ENCODE measurements at places on chromosomes 4 and X. TPM values are rescaled to one million over a fixed set of nuclear protein-coding genes. Genes with fewer than 3 reads are reported as not detected.

DNA sequence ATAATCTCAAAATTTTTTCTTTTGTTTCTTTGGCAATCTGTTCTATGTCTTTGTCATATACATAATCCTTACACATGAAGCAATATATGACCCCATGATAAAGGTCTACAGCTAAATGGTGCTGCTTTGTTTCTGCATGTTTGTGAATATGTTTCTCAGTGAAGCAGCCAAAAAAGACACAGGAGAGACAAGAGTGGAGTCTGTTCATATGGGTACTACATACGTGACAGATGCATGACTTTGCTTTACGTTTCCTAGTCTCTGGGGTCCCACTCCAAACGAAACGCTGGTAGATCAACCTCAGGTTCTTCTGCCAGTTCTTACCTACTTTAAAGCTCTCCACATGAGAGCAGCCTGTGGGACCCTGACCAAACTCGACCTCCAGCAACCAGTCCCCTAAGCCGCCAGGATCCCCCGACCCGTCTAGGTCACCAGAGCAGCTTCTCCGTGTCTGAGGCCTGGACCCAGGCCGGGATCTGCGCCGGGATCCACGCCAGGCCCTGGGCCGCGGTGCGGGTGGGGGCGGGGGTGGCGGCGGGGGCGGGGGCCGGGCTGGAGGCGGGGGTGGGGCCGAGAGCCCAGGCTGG is 1.5 kb downstream of the USP51 start:
- DNase-seq, result peak; percentile 77

DNA sequence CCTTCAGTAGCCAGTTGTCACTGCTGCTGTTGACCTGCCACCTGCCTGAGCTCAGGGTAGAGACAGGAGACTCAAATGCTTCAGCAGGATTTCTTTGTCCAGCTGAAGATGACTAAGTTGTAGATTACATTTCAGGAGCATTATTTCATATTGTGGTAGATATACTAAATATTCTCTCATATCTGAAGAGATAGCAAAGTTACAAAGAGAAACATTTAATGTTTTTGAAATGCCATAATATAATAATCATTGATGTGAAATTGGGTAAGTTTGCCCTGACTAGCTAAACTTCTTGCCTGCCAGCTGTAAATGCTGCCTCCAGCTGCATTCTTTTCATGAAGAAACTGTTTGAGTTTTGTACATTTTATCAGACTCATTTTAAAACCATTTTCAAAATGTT is 247.6 kb upstream of the CNKSR2 start:
- no peak for DNase-seq

DNA sequence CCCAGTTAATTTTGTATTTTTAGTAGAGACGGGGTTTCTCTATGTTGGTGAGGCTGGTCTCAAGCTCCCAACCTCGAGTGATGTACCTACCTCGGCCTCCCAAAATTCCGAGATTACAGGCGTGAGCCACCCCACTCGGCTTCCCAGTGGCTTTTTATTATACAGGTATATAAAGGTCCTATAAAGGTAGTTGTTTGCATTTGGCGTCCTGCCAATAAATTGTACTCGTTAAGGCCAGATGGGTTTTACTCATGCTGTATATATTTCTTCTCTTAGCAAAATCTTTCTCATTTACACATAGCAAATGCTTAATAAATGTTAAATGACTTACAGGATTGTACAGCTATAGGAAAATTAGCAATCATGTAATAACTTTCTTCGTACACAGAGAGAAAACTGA is 6.9 kb downstream of the SHROOM3 start:
- no peak for DNase-seq

DNA sequence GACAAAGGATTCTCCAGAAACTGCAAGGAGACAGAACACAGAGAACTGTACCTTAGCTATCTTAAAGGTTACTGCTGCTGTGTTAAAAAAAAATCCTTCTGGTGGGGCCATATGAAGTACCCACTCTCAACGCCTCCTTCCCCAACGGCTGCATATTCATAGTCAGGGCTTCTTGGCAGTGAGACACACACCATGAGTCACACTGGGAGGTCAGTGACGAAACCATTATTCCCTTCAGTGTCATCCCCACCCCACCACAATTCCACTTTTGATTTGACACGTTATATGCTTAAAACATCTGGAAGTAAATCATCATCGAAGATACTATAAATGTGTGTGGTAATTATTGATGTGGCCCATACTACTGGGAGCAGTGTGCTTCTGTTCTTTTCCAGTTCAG is 271.5 kb downstream of the LDB2 start:
- no peak for DNase-seq

The KLHL4 gene
- total RNA-seq, result 0.44 TPM

The SAT1 gene
- 269 TPM for total RNA-seq

The MBTPS2 gene
- total RNA-seq, result 11.7 TPM

Measured in heart left ventricle (tissue), 16 donors.